ENCODE measurements at places on chromosomes 16 and 17. TPM values are rescaled to one million over a fixed set of nuclear protein-coding genes. Genes with fewer than 3 reads are reported as not detected.

- H3K4me3 ChIP-seq, result no peak overlapping the region
- H3K4me1 ChIP-seq, result no peaks in the 10 kb centered on the region
- H3K36me3 ChIP-seq, result no peaks in the 10 kb centered on the region
- DNase-seq, result no peak
Measured at GRCh38 chr16:58042886-58043515, 17.4 kb downstream of the MMP15 start.

DNA sequence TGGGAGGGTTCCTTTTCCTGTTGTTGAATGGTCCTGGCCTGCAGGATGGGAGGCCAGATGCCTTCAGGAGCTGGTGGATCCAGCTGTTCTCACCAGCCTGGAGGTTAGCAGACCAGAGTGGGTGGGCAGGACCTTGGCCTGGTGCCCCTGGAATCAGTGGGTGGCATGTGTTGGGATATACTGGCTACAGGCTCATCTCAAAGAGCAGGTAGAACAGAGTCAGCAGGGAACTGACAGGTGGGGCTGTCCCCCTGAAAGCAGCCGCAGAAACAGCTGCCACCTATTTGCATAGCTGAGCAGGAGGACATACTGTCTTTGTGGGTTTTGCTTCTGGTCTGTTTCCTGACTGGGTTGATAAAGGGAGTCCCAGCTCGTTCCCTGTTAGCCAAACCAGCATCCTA lies 144.1 kb downstream of the RAB11FIP4 start:
- H3K27ac ChIP-seq, result no peak overlapping the region
- no peak overlapping the region for H3K4me3 ChIP-seq
- DNase-seq, result peak; percentile 41
- H3K4me1 ChIP-seq, result peaks cover 16% of the 10 kb centered on the region
- no peaks in the 10 kb centered on the region for H3K36me3 ChIP-seq

Gene LPCAT2
- 0.29 TPM for total RNA-seq

Gene TP53
- total RNA-seq, result 142 TPM

DNA sequence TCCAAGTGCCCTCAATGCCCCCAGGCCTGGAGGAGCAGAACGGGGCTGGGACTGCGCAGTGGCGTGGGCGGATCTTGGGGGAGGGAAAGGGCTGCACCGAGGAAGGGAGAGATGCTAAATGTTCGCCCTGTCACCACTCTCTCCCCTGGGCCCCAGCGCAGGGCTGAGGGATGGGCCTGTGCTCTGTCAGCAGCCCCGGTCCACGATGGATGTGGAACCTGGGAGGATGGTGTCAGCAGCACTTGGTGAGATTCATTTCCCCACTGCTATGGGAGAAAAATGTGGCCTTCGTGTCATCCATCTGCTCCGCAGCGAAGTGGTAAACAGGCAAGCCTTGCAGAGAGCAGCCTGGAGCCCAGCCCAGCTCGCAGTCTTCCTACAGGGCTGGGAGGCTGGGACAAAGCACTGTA lies 72.0 kb downstream of the TMEM132E start:
- no peak overlapping the region for H3K4me3 ChIP-seq
- DNase-seq, result no peak
- no peaks in the 10 kb centered on the region for H3K4me1 ChIP-seq

Gene KRTAP17-1
- total RNA-seq, result not detected

Gene SLC12A3
- total RNA-seq, result not detected

GRCh38 chr17:68035131-68035522 lies 408 bp upstream of the KPNA2 start:
- peak overlapping the region; percentile 95 for H3K4me3 ChIP-seq
- DNase-seq, result peak; percentile 93
- peaks cover 14% of the 10 kb centered on the region for H3K4me1 ChIP-seq
